NCI-H146 (cell line): ENCODE measurements at places on chromosomes 4 and X.

GRCh38 chrX:12802741-12803140 is 11.5 kb downstream of the PRPS2 start:
- DNase-seq: no peak

GRCh38 chrX:41339148-41339547 is 5.2 kb downstream of the DDX3X start:
- no peak for DNase-seq

GRCh38 chr4:98496152-98496845 is 162.1 kb downstream of the TSPAN5 start:
- no peak for DNase-seq

GRCh38 chrX:18889346-18890048 is 94.4 kb downstream of the PHKA2 start:
- DNase-seq: no peak

DNA sequence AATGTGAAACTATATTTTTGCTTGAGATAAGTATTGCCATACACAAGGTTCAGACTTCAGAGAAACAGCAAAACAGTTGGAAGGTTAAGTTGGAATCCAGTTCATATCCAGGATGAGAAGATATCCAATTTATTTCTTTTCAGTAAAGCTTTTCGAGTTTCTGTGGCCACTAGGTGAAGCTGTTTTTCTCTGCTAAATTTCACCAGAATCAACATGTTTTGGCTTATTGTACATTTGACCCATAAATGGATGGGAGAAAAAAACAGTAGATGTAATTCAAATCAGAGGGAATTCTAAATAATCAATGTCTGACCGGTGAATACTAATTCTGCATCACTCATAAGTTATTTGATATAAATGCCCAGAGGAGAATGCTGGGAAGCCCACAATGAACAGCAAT is 9.1 kb upstream of the METTL14 start:
- no peak for DNase-seq

DNA sequence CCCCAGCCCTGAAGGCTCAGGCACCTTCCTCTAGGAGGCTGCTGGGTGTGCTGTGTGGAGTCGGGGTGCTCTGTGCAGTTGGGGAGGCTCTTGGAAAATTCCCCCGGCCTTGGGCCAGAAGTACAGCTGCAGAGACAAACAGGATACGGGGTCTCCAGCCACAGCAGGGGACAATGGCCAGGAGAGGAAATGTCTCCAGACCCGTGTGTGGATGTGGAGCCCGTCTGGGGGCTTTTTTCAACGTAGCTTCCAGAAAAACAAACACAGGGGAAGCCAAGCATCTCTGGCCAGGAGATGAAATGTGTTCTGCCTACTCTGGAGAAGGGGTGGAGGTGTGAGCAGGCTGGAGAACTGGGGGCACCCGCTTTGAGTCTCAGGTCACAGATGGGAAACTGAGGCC is 3.7 kb upstream of the SH3TC1 start:
- DNase-seq: no peak

DNA sequence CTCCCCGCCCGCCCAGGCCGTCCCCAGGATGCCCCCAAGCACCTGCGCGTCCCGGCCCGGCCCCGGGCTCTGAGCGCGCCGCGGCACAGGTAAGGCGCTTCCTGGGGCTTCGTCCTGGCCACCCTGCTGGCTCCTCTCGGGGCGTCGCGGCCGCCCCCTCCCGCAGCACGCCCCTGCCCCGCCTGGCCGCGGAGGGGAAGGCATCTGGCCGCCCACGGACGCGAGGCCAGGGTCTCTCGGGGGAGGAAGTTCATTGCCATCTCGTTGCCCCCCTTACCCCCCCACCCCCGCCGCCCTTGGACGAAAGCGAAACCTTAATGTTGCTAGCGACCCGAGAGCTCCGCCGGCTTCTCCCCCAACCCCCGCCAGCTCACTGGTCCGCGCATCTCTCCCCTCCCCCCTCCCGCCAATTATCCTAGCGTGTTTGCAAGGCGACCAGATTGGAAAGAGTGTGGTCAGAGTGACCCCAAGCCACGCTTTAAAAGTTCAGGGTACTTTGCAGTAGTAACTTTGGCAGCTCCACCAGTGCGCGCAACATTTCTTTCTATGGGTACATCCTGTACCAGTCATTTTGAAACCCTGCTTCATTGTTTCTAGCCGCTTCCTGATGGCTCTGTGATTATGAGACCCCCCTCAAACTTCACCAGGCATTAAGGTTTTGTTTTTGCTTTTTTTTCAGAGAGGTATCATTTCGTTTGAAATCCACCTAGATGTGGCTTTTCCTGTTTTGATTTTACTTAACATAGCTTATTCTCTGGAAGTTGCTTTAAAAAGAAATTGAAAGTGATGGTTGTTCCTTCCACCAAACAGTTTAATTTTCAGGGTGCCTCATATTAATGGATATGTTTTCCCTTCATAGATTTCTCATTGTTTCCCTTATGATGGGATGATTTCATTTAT is 626 bp downstream of the TBC1D1 start:
- peak; percentile 59 for DNase-seq

DNA sequence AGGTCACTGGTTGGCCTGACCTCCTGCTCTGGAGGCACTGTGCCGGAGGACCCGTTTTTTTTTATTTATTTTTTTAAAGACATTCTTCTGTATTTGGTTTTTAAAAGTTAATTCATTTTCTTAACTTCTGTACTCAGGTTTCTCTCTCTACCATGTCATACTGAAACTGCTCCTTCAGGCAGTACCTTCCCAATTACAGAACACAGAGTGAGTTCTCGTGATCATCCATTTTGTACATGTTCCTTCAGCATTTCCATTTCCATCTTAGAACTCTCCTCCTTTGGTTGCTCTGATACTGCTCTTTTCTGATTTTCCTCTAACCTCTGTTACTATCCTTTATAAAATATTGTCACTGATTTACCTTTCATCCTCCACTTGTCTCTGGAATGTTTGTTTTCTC is 17.9 kb downstream of the UBE2K start:
- no peak for DNase-seq

DNA sequence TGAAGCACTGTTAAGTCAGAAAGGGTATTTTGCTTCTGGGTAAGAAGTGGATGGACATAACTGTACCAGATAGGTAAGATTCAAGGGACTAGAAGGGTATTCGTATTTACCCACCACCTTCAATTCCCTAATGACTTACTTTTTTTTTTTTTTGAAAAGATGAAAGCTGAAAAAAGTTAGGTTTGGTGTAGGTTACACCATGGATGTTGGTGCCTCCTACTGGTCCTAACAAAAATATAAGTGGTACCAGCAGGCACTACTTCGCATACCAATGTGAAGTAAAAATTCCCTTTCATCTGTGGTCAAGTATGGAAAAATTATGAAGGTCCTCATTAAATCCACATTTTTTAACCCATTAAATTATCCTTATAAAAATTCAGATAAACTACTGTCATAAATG is 7.2 kb downstream of the ANKRD17 start:
- DNase-seq: no peak

DNA sequence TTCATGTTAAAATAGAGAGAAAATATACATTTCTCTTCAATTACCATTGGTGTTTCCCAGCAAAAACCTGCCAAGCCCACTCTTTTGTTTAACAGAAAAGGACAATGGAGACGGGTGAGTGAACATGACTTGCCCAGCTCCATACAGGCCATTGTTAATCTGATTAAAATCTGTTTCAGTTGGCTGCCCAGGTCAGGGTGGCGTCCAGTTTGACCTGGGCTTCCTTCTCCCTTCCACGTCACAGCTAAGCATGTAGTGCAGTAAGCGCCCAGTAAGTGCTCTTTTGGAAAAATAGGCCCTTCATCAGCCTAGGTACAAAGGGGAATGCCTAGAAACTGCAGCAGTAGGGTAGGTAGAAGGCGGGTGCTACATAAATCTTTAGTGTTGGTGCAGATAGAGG is 1.5 kb upstream of the PORCN start:
- no peak for DNase-seq

DNA sequence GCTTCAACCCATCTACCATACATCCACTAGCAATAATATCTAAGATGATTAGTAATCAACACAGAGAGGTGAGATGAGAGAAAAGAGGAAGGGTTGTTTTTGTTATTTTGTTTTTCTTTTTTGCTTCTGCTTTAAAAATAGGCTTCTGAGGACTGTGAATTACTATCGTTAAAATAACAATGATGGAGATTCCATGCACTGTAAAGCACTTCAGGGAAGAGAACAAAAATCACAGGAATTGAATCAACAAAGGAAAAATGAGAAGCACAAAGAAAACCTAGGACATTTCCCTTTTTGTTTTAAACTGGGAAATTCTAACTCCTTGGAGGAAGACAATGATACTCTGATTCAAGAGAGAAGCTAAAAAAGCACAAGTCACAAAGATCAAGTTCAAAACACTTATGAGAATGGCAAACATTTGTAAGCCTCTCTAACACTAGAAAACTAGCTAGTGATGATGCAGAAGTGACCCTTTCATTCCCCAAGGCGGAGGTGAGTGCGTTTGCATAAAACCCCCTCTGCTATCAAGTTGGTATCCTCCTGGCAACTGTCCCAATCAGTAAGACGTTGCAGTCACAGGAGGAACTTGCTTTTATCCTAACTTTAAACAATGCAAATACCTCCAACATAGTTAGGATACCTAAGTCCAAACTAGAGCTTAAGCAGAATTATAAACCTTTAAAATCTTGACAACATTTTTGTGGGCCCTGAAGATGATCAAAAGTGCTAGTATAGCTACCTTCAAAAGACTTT is 308.5 kb downstream of the CAMK2D start:
- no peak for DNase-seq

GRCh38 chr4:123037804-123038203 is 115.4 kb upstream of the NUDT6 start:
- DNase-seq: no peak

GRCh38 chr4:170230242-170230641 is 140.5 kb upstream of the AADAT start:
- no peak for DNase-seq
